ENCODE measurements at places on chromosomes 5 and 9.

- no peak for DNase-seq
Observed at GRCh38 chr5:4639946-4640345, 500.2 kb upstream of the ADAMTS16 start.

DNA sequence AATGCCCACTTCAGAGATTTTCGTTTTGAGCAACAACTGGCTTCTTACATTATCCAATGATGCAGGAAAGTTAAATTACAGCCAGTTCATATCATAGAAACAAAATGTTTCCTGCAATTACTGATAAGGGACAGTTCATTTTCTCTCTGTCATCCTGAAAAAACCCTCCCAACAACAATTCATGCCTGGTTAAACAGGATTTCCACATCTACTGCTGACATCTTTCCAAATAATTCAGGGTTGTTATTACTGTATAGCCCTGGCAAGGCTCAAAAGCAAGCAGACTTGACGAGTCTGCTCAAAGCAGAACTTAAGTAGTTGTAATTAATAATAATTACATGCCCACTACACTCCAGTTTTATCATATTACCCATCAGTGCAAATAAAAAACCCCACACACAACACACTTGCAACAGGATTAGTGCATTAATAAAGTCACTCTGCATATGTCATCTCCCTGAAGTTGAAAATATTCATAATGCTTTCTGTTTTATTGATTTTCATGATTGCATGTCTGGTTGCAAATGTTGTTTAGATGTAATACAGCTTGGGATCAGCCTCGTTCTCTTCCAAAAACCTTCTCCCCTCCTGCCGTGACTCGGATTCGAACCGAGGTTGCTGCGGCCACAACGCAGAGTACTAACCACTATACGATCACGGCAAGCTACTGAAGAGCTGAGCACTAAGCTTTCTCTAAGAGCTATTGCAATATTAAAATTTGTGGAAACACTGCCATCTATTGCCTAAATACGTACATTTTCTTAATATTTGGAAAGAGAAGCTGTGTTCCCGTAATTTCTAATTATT lies 119.6 kb upstream of the NFIB start:
- no peak for DNase-seq

GRCh38 chr9:82498541-82499317 lies 510.2 kb downstream of the SPATA31D1 start:
- DNase-seq, result no peak

DNA sequence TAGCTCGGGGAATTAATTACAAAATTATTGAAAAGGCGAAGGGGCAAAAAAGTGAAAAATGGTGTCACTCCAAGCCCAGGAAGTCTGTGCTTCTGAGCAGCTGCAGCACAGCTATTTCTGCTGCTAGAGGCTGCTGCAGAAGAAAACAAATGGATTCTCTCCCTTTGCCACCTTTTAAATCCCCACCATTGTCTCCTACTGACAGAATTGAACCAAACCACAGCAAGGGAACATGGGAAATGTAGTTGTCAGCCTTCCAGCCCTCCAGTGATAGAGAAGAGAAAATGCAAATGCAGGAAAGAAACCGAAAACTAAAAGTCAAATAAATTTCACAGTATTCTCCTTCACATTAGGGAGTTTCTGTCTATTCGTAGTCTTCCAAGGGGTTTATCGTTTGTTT lies 33.4 kb upstream of the CDC42SE2 start:
- no peak for DNase-seq

- DNase-seq, result no peak
Observed at GRCh38 chr5:143644727-143645126, 167.2 kb upstream of the HMHB1 start.

GRCh38 chr5:142795251-142795650 lies 25.1 kb downstream of the ARHGAP26 start:
- no peak for DNase-seq

DNA sequence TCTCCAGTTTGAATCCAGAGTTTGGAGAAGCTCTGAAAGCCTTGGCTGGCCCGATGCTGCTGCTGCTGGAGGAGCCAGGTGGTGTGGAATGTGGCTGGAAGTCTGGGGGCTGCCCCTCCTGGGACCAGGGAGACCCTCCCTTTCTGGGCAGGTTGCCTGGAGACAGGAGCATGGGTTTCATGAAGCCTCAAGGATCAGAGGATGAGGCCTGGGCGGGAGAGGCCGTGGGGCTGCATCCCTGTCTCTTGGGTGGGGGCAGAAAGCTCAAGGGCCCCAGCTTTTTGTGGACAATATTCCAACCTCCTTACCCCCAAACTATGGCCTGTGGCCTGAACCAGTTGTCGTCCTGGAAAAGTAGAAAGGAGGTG lies 10.1 kb downstream of the FGF18 start:
- no peak for DNase-seq

DNA sequence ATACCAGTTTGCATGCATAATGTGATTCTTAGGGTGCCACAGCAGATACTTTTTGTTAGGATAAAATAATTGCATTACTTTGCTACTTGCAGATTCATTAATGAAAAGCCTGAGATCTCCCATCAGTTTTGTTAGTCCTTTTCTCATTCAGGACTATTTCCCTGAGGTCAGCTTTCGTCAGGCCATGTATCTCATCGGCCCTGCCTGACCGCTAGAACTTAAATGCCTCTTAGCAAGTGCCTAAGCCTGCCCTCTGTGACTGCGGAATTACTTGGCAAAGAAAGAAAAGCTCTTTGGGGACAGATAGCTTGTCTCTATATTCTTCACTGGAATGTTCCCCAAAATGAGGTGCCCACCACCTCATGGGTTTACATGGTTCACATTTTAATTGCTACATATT lies 147.8 kb downstream of the KCTD16 start:
- no peak for DNase-seq
